ENCODE measurements at places on chromosomes 16 and 17.

GRCh38 chr17:62140836-62141235 lies 75.8 kb upstream of the MED13 start:
- DNase-seq = no peak

DNA sequence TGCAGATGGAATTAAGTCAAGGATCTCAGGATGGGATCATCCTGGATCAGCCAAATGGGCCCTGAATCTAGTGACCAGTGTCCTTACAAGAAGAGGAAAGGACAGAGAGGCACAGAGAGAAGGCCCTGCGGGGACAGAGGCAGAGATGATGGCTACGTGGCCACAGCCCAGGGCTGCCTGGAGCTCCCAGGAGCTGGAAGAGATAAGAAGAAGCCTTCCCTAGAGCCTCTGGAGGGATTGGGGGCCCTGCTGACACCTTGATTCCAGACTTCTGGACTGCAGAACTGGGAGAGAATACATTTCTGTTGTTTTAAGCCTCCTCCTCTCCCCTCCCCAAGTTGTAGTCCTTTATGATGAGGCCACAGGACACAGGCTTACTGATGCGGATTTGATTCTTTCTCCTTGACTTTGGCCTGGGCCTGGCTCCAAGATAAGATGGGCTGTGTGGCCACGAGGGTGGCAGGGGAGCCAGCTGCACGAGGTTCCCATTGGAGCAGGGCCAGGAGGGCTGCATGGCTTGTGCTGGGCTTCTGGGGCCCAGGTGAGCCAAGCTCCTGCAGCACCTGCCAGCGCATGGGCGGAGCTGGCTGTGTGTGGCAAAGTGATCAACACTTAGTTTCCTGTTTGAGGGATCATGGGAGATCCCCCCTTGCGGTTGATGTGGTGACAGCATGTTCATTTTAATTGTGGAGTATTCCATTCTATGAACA lies 146.1 kb downstream of the IRF8 start:
- no peak for DNase-seq

- no peak for DNase-seq
These were observed 24.6 kb downstream of the CCDC182 start for GRCh38 chr17:57720386-57721035.

DNA sequence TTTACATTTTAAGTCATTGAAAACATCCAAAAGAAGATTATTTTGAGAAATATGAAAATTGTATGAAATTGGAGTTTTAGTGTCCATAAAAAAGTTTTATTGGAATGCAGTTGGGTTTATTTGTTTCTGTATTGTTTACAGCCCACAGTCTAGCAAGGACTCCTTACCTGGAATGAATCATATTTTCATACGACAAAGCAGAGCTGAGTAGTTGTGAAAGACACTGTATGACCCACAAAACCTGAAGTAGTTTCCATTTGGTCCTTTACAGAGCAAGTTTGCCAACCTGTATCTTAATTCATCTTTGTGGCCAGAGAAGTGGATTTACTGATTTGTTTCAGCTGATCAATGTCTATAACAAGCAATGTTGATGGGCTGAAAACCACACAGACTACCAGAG lies 10.3 kb downstream of the CCL18 start:
- no peak for DNase-seq

Measured in GM23248 (cell line).